Foreskin melanocyte (primary cell): ENCODE measurements at places on chromosomes 1 and 21.

DNA sequence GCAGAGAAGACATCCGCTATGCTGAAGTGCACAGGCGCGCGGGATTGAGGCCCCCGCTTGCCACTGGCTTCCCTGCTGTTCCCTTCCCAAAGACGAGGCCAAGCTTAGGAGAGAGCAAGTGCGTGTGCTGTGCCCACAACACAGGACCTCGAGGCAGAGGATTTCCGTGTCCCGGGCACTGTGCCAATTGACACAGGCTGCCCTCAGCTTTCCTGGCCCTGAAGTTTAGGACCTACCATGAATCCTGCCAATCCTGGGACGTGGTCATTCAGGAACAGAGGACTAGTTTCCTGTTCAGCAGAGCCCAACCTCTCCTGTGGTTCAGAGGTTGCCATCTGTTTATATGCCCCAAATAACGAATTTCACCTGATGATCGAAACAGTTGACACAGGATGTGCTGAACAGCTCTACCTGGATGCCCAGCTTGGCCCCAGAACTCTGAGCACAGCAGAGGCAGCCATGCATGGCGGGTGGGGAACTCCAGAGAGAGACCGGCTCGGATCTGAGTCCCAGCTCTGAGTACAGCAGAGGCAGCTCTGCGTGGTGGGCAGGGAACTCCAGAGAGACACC lies 22.0 kb downstream of the SLC37A1 start:
- DNase-seq, result no peak

- DNase-seq, result no peak
Observed at GRCh38 chr1:43329995-43330751, 7.4 kb upstream of the MPL start.

- DNase-seq, result no peak
Observed at GRCh38 chr1:31776516-31776915, 12.4 kb upstream of the ADGRB2 start.

- DNase-seq, result no peak
Observed at GRCh38 chr1:3348196-3348865, 106.1 kb upstream of the ARHGEF16 start.

GRCh38 chr1:25704267-25704691 lies 87.7 kb downstream of the MAN1C1 start:
- no peak for DNase-seq

GRCh38 chr1:111833334-111833733 lies 77.6 kb downstream of the DDX20 start:
- DNase-seq, result no peak

GRCh38 chr1:113226148-113226547 lies 153.2 kb downstream of the LRIG2 start:
- no peak for DNase-seq

- DNase-seq, result no peak
Observed at GRCh38 chr1:46520063-46520911, 30.7 kb downstream of the DMBX1 start.

GRCh38 chr21:15659753-15660422 lies 69.9 kb upstream of the USP25 start:
- peak; percentile 37 for DNase-seq

- DNase-seq, result peak; percentile 39
Observed at GRCh38 chr21:31781737-31782136, 49.8 kb upstream of the SCAF4 start.

DNA sequence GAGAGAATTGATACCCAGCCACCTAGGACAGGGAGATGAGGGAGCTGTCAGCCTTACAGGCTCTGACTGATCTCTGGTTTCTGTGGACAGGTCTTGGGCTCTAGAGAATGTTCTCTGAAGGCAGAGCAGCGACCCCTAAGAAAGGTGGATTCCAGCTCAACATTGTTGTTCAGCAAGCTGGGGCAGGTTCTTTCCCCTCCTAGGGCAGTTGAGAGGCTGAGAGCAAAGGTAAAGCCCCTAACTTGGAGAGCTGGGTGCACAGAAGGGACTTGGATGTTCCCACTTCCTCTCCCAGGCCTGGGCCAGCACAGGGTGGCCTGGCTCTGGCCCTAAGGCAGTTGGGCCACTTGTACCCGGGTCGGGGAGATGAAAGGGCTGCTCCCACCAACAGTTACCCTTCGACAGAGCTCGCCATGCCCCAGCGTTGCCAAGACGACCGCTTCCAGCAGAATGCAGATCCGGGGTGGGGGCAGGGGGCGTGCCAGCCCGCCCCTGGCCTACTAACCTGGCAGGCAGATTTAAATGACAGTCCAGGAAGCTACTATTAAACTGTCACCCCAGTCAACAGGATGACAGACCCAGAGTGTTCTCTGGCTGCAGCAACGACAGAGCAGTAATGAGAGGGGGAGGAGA lies 31.6 kb downstream of the LRP8 start:
- DNase-seq, result no peak

GRCh38 chr1:72777918-72778317 lies 495.6 kb upstream of the NEGR1 start:
- DNase-seq, result no peak

GRCh38 chr1:93723733-93724270 lies 42.2 kb upstream of the BCAR3 start:
- no peak for DNase-seq

GRCh38 chr21:35225573-35225972 lies 176.5 kb upstream of the RUNX1 start:
- DNase-seq, result no peak

- DNase-seq, result no peak
Observed at GRCh38 chr1:112618114-112618720, 724 bp downstream of the ST7L start.

- no peak for DNase-seq
Observed at GRCh38 chr1:159960721-159961381, 6.8 kb upstream of the SLAMF9 start.

GRCh38 chr1:83967336-83967735 lies 31.6 kb downstream of the TTLL7 start:
- DNase-seq, result no peak

- DNase-seq, result no peak
Observed at GRCh38 chr1:178092878-178093493, 918 bp upstream of the RASAL2 start.

- DNase-seq, result peak; percentile 35
Observed at GRCh38 chr1:199512037-199512710, 515.3 kb upstream of the NR5A2 start.

GRCh38 chr1:153945131-153945794 lies 1.3 kb downstream of the DENND4B start:
- no peak for DNase-seq

DNA sequence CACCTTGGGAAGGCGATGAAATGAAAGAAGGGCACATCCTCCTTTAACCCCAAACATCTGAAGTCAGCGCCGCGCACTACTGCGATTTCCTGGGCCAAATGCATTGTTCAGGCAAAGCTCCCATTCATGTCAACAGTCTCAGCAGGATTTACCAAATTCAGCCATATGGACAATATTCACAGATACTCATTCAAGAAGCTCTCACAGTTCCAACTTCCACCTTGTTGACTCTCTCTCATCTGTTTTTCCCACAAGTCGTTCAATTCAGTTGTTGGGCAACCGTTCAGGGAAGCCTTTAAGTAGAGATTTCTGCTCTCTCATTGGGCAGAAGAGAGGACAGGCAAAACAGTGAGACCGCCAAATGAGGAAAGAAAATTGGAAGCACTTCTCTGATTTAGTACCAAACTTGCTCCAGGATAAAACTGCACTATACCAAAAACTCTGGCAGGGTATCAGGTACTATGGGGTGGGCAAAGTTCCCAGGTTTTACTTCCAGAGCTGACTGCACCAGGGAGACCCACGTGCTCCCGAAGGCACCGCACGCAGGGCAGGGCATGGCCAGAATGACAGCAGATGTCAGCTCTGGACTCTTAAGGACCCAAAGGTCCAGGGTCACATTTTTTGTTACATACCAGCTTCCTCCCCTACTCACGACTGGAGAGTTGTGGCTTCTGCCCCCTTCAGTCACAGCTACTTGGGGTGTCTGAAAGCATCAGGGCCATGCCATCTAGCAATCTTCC lies 668.8 kb downstream of the KIF26B start:
- no peak for DNase-seq

GRCh38 chr1:31020007-31020790 lies 45.3 kb downstream of the PUM1 start:
- no peak for DNase-seq

- no peak for DNase-seq
Observed at GRCh38 chr1:155909894-155910293, 1.3 kb downstream of the RIT1 start.

- no peak for DNase-seq
Observed at GRCh38 chr1:153312570-153313186, at the start of gene PGLYRP3. Gene PGLYRP3 (minus strand): TSS chr1:153312952. CDS start chr1:153310665, 2,287 bp downstream.

DNA sequence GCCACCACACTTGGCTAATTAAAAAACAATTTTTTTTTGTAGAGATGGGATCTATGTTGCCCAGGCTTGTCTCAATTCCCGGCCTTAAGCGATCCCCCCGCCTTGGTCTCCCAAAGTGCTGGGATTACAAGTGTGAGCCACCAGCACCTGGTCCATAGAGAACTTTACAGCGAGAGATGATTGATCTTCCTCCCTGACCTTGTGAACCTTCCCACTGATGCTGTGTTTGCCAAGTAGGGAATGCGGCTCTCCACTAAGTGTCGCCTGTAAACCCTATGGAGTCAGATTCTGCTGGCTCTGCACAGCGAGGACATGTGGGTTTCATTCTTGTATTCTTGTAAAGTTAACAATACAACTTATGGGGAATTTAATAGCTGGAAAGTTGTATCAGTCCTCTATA lies 81.3 kb upstream of the LYST start:
- DNase-seq, result no peak

DNA sequence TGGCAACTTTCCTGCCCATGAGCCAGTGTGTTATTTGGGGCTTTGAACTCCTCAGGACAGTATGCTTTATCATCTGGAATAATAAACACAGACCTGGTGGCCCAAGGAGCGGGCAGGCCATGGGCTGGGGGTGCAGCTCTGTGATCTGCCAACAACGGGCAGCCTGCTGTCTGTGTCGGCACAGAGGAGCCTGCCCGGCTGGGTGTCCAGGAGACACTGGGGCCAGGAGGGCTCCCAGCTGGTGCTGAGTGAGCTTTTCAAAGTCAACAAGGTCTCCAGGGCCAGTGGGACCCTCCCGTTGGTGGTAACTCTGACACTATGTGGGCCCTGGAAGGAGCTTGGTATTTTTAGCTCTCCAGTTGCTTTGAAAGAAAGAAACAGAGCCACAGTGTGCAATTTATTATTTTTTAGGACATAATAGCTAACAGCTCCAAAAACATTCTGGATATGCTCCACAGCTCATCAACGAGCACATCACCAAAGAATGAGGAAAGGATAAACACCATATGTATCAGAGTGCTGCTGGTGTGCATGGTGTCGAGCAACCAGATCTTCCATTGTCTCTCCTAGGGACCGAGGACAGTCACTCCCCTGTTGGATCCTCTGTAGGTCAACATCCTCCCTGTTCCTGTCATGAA lies 488.7 kb upstream of the USP24 start:
- DNase-seq, result no peak

DNA sequence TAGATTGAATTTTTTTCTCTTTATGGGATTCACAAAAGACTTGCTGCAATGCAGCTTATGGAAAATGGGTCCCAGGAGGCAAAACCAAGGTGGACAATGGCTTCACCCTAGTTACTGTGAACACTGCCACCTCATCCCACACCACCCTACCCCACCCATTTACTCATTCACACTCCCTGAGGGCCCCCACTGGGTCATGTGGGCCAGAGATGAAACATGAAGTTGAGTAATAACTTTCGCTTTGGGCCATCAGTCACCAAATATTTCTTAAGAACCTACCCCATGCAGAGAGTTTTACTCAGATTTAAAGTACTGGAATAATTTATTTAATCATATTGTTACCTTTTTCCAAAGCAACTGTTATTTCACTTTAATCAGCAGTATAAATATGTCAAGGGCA lies 191.8 kb downstream of the TPR start:
- no peak for DNase-seq

GRCh38 chr21:30081506-30081905 lies 85.1 kb downstream of the CLDN17 start:
- no peak for DNase-seq

GRCh38 chr1:13749543-13750341 lies 49.8 kb downstream of the PRDM2 start:
- no peak for DNase-seq

GRCh38 chr1:159005676-159006075 lies 4.0 kb upstream of the IFI16 start:
- peak; percentile 51 for DNase-seq

- DNase-seq, result no peak
Observed at GRCh38 chr21:33019885-33020557, 5.7 kb upstream of the OLIG2 start.

DNA sequence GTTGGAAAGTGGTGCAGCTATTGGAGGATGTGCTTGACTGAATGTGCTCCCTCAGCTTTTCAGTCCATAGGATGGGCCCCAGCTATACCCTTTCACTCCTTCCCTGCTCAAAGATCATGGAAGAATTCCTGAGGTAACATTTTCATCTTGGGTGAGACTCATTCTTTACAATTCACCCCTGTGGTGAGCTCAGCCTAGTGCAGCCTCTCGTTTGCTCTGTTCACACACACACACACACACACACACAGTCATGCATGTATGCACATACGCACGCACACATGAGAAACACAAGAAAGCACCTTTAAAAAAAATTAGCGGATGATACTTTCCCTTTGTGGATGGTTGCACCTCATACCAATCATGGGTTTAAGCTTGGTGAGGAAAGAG lies 25.8 kb downstream of the CCN1 start:
- no peak for DNase-seq

DNA sequence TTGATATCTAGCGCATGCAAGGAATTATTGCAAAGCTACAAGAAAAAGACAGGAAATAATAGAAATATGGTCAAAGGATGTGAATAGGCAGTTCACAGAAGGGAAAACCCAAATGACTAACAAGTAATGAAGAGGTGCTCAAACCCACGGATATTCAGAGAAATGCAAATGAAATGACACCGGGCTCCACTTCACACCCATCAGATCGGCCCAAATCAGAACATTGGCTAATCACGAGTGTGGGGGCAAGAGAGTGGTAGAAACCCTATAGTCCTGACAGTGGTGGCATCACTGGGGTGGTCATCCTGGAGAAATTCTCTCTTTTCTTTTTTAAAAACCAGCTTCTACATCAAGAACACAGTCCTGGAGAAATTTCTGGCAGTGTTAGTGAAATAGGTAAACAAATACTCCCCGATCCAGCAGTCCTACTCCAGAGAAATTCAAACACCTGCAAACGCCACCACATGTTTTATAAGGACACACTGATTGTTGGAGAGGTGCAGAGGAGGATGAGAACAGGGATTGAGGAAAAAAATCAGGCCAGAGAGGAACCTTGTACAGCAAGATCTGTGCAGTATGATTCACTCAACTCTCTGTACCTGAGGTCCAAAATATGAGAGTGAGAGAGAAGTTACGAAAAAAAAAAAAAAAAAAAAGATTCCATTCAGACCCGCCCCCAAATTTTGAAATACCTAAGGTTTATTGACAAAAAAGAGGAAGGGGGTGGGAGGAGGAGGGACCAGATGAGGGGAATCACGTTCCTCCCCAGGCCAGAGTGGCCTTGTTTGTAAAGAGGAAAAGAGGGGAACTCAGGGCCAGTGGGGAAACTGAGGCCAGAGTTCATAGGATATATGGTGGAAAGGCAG lies 9.2 kb upstream of the TNFRSF1B start:
- DNase-seq, result no peak

- DNase-seq, result no peak
Observed at GRCh38 chr1:220007438-220007837, 38.9 kb downstream of the EPRS1 start.

- DNase-seq, result peak; percentile 28
Observed at GRCh38 chr1:205983925-205984725, 19.1 kb downstream of the RAB7B start.
